ENCODE measurements at places on chromosomes 5 and 9.

DNA sequence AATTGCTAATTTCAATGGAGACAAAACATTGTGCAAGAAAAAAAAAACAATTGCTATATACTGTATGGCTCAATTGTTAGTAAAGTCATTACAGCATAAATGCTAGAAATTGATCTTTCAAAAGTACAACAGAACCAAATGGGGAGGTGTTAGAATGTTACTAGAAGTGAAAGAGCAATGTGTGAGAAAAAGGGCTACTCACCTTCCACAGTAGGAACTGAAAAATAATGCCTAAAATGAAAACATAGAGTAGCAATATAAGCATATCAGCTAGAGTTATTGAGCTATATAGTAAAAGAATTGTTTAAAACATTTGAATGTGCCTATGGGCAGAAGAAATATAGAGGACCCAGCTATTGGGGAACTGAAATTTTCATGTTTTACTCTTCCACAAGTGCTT is 10.9 kb upstream of the RXFP3 start:
- no peak for DNase-seq

- DNase-seq = no peak
These were observed 63.7 kb upstream of the FAM120A start for GRCh38 chr9:93387791-93388190.

GRCh38 chr9:135619599-135619886 is 19.8 kb downstream of the GLT6D1 start:
- no peak for DNase-seq

DNA sequence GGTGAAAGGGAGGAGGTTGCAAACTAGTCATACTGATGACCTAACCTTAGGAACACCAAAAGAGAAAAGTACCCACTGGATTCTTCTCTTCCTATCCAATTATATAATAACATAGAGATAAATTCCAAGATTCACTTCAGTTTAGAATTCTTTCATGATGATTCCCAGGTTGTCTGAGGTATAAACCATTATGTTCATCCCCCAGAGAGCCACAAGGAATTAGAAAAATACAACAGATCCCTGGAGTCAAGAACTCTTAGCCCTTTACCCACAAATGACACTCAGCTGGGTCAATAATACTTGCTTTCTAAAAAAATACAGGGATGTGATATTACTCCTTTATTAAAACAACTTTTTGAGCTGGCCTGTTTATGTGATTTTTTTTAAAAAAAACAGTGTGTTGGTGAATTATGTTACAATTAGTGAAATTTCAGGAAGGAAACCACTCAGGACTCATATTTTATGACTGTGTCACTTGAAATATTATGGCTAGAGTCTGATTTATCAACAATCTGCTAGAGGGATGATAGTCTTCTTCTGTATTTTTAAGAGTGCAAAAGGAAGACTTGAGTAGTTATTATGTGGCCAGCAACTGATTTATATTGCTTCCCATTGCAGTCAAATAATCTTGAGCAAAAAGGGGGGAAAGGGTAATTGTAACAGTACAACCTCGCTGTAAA is 338.2 kb downstream of the NFIB start:
- no peak for DNase-seq

DNA sequence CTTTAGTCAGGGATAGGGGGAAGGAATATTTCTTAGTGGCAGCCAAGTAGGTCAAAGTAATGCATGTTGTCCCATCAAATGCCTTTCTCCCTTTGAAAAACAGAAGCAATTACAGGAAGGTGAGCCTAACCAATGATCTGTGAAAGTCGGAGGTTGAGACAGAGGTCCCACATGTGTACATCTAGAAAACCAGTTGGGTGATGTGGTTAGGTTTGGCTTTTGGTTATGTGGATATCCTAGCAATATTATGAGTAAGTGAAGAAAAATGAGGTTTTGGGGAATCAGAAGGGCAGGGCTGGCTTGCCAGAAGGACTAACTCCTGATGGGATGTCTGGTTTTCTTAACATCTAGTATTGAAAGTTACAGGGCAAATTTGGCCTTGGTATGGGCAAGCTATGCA is 63.4 kb upstream of the PALM2AKAP2 start:
- DNase-seq = no peak

GRCh38 chr5:109907731-109908130 is 218.0 kb downstream of the MAN2A1 start:
- no peak for DNase-seq

GRCh38 chr5:24480952-24481351 is 163.8 kb downstream of the CDH10 start:
- DNase-seq = no peak

- no peak for DNase-seq
These were observed 61.3 kb downstream of the BOD1 start for GRCh38 chr5:173554989-173555705.

GRCh38 chr5:163385271-163385670 is 52.1 kb upstream of the CCNG1 start:
- no peak for DNase-seq

DNA sequence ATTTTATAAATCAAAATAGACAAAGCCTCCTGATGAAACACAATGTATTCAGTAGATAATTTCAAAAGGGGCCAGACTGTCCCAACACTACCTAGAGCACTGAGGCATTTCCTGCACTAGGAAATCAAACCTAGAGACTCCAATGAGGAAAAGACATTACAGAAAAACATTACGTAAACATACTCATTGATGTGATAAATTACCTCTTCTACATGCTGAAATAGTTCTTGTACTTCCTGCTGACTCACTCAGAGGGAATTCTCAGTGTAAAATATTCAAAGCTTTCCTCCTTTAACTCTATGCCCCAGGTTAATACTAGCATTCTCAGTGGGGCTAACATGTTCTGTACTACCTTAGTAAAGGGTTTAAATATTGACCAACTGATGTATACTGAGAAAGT is 178.0 kb downstream of the ESM1 start:
- DNase-seq = no peak

DNA sequence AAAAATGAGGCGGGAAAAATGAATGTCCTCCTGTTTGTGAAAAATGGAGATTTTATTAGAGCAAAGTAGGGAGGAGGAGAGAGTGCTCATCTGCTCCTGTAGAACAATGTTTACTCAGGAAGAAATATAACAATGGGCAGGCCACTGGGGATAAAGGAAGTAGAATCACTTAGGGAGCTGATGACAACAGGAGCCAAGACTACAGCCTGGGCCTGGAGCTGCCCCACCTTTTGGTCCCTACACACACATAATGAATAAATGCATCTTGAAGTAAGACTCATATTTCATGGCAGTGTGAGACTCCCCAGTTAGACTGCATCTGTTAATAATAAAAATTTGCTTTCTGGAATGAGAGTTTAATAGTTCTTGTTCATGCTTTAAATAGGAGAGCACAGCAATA is 1939.8 kb downstream of the EFNA5 start:
- no peak for DNase-seq

- DNase-seq = no peak
These were observed 25.5 kb downstream of the TNPO1 start for GRCh38 chr5:72841756-72842535.

GRCh38 chr5:178627259-178627598 is 379 bp upstream of the CLK4 start:
- no peak for DNase-seq

- DNase-seq = no peak
These were observed 34.1 kb upstream of the PCA3 start for GRCh38 chr9:76729980-76730737.

DNA sequence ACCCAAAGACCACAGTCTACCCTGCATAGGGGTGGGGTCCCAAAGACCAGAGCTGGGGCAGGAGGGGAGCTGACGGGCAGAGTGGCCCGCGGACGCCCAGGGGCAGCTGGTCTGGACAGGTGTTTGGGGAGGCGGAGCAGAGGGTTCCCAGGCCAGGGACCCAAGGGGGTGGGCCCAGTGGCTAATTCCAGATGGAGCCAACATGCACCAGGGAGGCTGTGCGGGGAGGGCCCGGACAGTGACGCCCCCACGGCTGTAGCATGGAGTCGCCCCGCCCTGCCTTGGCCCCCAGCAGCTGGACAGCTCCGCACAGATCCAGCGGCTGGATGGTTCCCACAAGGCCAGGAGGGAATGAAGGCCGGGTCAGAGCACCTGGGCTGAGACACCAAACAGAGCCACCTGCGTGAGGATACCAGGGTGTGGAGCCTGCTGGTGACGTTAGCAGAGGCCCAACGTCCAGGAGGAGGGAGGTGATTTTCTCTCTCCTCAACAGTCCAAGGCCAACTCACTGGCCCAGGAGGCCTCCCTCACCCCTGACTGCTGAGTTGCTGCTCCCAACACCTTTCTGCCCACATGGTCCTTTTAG is 55.3 kb upstream of the EGFL7 start:
- no peak for DNase-seq

DNA sequence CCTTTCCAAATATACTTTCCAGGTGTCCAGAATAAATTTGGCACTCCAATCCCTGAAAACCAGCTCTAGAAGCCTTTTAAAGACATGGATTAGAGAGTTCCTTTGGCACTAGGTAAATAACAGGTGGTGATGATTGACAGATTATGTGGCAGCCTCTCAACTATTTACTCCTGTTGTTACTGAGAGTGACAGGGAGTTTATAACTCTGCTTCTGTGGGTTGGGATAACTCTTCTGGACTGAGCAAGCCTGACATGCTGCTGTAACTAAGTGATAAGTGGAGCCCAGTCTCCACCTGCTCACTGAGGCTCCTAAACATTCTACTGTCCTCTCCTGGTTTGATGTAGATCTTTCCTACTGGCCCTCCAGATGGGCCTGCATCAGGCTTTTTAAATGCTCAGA is 693.2 kb upstream of the FTMT start:
- DNase-seq = no peak

DNA sequence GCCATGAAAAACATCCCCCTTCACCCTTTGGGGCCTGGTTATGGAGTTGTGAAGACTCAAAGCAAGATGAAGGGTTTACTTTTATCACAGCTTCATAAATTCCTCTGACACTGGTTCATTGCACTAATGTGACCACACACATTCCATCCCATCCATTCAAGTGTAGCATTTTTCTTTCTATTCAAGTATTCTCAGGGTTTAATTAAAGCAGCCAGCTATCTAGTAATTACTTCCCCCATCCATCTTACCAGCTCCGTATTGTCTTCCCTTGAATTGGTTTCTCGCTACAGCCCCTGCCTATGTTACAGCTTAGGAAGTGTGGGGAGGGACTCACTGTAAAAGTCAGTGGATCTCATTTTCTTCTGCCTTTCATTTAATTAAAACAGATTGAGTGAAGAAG is 387.0 kb upstream of the RFX3 start:
- no peak for DNase-seq

DNA sequence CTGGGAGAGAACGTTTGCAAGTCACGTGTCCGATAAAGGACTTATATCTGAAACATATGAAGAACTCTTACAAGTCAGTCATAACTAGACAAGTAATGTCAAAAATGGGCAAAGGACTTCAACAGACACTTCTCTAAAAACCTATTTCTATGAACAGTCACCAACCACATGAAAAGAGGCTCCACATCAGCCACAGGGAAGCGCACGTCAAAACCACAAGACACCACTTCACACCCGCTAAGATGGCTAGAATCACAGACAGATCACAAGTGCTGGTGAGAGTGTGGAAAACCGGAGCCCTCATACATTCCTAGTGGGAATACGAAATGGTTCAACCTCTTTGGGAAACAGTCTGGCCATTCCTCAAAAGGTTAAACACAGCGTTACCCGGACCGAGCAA is 11.5 kb upstream of the CARD9 start:
- no peak for DNase-seq

GRCh38 chr5:19241690-19242089 is 746.3 kb downstream of the CDH18 start:
- no peak for DNase-seq

DNA sequence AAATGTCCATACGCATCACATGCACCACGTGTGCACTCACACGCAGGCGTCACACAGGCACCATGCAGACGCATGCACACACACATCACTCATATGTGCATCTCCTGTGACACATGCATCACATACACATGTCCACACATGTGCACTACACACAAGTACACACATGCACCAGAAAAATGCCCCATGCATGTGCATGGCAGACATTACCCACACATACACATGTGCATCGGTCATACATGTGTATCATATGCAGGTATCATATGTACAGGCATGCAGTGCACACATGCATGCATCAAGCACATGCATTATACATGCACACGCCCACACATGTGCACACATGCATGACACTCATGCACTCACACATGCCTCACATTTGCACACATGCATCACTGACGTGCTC is 26.1 kb downstream of the ADAMTS2 start:
- DNase-seq = no peak

DNA sequence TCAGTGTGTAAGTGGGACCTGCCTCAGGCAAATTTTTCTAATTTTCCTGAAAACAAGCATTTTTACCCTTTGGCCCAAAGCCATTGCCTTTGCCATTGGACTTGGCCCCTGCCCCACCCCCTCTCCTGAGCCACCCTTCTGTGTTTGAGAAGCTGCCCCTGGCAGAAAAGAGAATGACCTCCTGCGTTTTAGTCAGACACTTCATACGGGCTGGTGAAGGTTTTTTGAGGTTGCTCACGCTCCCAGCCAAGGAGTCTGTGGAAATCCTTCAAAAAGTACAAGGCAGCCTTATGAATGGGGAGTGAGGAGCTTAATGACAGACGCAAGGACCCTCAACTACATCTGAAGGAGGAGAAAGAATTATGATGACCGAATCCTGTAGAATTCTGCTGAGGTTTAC is 308.9 kb downstream of the SLIT3 start:
- no peak for DNase-seq

DNA sequence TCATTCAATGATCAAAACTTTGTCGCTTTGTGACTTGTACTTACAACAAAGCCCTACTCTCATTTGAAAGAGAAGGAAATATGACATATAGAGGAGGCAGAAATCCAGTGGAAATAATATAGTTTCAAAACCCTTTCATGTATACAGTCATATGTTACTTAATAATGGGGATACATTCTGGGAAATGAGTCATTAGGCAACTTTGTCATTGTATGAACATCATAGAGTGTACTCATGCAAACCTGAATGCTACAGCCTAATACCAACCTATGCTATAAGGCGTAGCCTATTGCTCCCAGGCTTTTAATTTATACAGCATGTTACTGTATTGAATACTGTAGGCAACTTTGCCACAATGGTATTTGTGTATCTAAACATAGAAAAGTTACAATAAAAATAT is 69.0 kb upstream of the SMC2 start:
- no peak for DNase-seq

- DNase-seq = no peak
These were observed 19.7 kb downstream of the CYSTM1 start for GRCh38 chr5:140194662-140195061.

DNA sequence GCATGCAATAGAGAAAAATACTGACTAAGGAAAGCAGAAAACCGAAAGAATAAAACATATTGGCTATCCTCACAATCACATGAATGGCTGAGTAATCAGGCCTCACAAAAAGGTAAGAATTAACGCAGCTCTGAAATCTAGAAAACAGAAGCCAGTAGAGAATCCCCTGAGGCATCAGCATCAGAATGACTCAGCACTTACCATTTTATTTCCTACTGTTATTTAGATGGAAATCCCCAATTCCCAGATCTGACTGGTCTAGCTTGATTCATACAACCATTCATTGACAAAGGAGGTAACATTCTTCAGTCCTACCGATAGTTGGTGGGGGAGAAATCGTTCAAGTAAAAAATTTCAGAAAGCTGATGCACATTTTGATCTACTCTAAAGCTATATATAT is 1408.4 kb upstream of the WWC1 start:
- DNase-seq = no peak

Data from activated B cell treated with CpG ODN at 0.5 μM for 24 hours (primary cell).